GM20000 (cell line): ENCODE measurements at places on chromosomes 13 and 19.

DNA sequence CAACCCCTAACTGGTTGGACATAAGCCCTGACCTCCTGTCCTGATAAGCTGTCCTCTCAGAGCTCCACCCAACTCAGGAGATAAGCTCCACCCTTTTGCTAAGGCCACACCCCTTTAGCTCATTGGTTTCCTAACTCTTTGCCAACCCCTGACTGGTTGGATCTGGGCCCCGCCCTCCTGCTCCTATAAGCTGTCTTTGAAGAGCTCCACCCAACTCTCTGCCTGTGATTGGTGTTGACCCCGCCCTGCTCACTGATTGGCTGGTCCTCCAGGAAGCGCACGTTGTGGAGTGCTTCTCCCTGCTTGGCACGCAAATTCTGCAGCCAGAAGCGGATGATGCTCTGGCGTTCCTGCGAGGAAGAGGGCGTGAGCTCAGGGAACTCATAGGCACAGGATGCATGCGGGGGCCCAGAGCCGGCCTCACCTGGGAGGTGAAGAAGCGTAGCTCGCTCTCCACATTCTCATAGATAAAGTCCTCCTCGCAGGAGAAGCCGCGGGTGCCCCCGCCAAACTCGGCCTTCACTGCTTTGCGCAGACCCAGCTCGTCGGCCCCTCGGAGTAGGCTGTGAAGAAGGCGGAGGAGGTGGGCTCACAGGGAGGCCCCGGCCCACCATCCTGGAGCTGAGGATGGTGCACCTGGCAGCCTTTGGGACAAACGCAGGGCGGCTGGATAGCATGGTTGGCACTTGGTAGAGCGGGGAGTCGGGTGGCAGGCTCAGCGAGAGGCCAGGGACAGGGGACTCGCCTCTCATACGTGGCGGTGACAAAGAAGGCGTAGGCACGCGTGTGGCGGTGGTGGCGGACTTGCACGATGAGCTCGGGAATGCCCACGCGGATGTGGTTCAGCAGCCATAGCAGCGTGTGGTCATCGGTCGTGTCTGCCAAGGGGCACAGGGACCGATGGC is 1.7 kb downstream of the ANO8 start:
- peak; percentile 60 for DNase-seq

DNA sequence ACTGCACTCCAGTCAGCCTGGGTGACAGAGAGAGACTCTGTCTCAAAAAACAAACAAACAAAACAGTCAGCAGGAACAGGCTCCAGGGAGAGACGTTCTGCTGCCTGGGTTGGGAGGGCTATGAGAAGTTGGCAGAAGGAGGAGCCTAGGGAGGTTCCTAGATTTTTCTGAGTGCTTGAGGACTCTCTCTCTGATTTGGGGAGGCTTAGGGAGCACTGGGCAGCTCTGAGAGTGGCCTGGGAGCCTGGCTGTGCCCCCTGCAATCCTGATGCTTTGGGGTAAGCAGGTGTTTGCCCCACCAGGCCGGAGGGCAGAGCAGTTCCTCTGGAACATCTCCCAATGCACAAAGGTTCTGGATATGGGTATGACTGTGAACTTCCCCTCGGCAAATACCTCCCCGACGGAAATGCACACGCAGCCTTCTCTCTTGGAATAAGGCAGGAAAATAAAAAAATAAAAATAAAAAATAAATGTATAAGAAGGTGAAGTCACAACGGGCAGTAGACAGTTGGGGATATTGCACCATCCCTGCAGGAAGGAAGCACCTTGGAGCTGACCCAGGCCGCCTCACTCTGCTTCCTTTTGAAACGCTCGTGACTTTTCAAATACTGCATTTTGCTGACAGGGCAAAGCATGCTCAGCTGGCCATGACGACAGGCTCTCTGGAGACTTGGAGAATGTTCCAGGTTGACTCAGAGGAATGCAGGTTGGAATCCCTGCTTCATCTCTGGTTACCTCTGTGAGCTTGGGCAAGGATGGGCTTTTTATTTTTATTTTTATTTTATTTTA is 26.5 kb upstream of the HOMER3 start:
- DNase-seq: no peak

DNA sequence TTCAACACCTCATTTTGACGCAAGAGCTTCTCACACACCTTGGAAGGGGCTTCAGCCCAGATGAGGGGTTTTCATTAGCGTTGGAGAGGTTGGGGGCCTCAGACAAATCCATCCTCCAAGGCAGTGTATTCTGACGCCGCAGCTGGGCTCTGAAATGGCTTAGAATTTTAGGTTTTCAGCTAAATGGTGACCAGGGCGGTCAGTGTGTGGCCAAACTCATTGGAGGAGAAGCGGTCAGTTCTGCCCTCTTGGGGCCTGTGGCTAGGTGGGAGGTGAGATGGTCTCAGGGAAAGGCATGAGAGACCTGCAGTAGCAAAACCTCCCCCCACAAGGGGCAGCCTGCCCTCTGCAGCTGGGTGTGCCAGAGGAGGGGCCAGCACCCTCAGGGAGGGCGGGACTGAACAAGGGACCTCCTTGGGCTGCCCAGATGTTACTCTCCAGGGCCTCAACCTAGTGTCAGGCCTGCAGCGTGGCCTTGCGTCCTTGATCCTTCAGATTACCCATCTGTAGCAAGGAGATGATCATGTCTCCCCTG is 155.8 kb downstream of the URI1 start:
- DNase-seq: no peak

DNA sequence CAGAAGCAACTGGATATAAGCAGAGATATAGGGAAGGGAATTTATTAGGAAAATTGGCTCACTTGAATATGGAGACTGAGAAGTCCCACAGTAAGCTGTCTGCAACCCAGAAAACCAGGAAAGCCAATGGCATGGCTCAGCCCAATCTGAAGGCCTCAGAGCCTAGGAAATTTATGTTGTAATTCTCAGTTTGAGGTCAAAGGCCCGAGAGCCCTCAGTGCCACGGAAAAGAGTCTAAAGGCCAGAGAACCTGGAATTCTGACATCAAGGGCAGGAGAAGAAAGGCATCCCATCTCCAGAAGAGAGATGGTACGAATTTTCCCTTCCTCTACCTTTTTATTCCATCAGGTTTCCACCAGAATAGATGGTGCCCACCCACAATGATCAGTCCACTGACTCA is 20.1 kb upstream of the RXFP2 start:
- DNase-seq: no peak

DNA sequence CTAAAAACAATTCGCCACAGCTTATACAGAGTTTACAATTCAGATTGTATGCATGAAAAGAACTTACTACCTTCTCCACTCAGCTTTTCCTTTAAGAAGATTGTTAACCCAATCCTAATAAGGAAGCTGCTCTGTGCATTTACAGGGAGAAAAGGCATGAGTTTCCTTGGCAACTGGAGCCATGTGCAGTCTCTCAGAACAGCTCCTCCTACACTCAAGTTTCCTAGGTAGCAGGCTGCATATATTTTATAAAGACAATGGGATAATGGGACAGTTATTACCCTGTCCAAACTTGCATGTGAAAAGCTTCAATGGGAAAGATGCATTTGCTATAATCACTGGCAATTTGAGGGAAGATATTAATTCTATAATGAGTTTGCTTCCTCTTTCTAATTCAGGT is 125.5 kb upstream of the TRPC4 start:
- DNase-seq: no peak

DNA sequence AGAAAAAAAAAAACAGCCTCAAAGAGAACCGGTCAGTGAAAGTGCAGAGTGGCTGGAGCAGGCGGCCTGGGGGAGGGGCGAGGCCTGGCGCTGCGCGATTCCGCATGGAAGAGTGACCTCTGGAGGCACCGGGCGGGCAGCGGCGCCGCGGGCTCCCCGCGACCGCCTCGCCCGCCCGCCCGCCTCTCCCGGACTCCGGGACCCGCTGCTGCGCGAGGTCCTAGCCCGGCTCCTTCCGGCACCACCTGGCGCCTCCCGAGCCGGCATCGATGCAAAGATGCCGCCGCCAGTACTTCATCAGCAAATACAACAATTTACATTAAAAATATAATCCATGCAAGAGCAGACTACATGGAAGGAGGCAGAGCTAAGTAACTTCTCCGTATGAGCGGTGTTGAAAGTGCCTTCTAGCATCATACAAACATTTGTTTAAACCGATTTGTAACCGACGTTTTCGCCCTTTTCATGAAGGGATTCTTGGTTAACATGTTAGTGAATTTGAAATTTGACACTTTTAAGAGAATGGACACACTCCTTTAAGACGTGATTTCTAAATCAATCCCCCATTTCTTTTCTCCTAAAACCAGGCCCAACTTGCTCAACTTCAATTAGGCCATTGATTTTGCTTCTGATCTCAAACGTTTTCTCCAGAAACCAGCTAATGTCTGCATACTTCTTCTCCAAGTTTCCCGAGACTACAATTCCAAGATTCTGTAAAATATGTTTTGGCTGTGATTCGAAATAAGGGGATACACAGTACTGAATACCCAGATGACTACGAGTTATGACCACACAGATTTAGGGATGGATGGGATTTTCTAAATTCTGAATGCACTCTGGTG is 2.1 kb downstream of the EFNB2 start:
- DNase-seq: peak; percentile 52

DNA sequence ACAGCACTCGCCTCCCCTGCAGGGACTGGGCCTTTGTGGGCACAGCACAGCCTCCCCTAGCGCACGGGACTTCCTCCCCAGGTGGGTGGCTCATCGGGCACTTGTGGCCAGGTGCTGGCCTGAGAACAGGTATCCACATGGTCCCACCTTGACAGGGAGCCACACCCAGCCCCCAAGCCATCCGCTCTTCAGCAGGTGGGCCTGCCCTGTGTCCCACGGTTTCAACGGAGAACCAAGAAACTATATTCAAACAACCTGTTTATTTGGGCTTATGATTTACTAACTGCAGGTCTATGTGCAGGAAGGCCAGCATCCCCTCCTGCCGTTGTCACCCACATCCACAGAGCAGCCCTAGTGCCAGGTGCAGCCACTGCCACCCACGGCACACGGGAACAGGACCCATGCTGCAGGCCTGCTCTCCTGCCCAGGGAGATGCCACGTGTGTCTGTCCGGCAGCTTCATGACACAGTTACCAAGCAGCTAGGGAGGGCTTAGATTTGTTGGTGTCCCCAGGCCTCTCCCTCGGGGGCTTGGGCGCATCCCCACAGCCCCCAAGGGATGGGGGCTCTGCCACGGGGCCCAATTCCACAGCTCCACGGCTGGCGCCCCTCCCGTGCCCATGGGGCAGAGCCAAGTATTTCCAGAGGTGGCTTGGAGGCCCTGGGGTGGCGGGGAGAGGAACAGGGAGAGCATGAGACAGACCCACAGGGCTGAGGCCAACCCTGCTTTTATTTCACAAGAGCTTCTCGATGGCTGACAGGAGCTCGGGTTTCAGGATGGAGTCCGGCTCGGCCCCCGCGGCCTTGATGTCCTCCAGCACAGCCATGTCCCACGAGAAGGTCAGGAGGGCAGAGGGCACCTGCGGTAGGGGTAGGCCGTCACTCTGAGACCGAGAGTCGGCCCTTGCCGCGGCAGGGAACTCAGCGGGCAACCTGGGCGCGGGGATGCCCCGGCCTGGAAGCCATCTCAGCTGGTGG is 12.5 kb downstream of the UBXN6 start:
- DNase-seq: no peak
